ENCODE measurements at places on chromosomes 12 and 14. TPM values are rescaled to one million over a fixed set of nuclear protein-coding genes. Genes with fewer than 3 reads are reported as not detected.

The ACSM4 gene
- total RNA-seq, result not detected

The MAP1LC3B2 gene
- 1.9 TPM for total RNA-seq

The FSCB gene
- not detected for total RNA-seq

The TMTC1 gene
- total RNA-seq, result 0.28 TPM

The SLC35F4 gene
- not detected for total RNA-seq

The P2RX2 gene
- total RNA-seq, result 1.2 TPM

The LMO3 gene
- total RNA-seq, result 0.51 TPM

The ANAPC5 gene
- 101 TPM for total RNA-seq

The AICDA gene
- total RNA-seq, result not detected

The LHX5 gene
- not detected for total RNA-seq

The FOXN4 gene
- total RNA-seq, result 0.08 TPM

The IFNG gene
- 0.33 TPM for total RNA-seq

The SBNO1 gene
- total RNA-seq, result 68.7 TPM

The CNOT2 gene
- 49.3 TPM for total RNA-seq

The PROX2 gene
- not detected for total RNA-seq

The VDR gene
- total RNA-seq, result 3.0 TPM

The RAB3IP gene
- 22.9 TPM for total RNA-seq

The LBHD2 gene
- total RNA-seq, result not detected

The TRAFD1 gene
- 32.9 TPM for total RNA-seq

The ST8SIA1 gene
- 0.13 TPM for total RNA-seq

The OTX2 gene
- not detected for total RNA-seq

The SIX6 gene
- total RNA-seq, result not detected

The OTOGL gene
- total RNA-seq, result not detected

The EXOC3L4 gene
- 2.6 TPM for total RNA-seq

The MORN3 gene
- 0.72 TPM for total RNA-seq

The STAC3 gene
- total RNA-seq, result 0.87 TPM

All from Panc1 (cell line).